ENCODE measurements at places on chromosomes 7 and 10.
A peak's percentile ranks its signal among the peaks of the same experiment; 100 is the strongest.

- no peak for DNase-seq
Measured at GRCh38 chr7:155484483-155485399, 26.8 kb downstream of the EN2 start.

- no peak for DNase-seq
Measured at GRCh38 chr7:51040787-51041186, 258.1 kb upstream of the GRB10 start.

- DNase-seq = no peak
Measured at GRCh38 chr7:80821771-80822319, 97.0 kb downstream of the SEMA3C start.

DNA sequence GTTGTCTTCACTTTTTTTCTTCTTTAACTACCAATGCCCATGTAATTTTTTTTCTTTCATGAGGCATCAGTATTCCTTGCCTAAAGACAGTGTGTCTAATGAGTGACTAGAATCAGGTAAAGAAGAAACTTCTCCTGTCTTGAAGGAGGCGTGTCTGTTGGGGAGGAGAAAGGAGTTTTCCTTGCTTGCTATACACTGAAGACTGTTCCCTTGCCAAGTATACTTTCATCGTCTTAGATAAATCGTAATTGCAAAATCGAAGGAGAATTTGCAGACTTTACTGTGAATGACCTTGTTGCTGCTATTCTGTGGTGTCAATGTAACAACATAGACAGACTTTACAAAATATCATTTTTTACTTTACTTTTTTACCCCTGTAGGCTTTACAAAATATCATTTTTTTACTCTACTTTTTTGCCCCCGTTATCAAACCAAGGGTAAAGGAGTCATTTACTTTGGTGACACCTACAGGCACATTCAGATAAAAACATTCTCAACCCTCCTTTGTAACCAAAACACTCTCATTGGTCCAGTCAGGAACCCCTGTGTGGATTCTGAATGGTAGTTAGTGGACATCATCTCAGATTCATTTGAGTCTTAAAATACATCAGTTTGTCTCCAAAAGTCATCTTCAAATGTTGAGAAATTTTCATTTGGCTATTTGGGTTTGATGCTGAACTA lies 232.4 kb downstream of the AHR start:
- DNase-seq = no peak

DNA sequence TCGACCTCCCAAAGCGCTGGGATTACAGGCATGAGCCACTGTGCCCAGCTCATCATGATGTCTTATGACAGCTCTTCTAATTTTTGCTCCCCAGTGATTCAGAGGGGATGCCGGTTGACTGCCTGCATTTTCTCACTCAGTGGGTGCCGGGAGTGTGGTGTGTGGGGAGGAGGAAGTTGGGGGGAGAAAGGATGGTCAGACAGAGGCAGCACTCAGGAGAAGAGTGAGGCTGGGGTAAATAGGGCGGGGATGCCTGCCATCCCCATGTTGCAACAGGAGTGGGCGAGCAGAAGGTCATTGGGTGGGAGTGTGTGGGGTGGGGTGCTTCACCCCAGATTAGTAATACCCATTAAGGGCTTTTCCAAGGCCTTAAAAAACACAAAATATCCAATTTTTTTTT lies 3.5 kb upstream of the CCL24 start:
- no peak for DNase-seq

GRCh38 chr7:55508221-55509011 lies 63.9 kb downstream of the VOPP1 start:
- no peak for DNase-seq

DNA sequence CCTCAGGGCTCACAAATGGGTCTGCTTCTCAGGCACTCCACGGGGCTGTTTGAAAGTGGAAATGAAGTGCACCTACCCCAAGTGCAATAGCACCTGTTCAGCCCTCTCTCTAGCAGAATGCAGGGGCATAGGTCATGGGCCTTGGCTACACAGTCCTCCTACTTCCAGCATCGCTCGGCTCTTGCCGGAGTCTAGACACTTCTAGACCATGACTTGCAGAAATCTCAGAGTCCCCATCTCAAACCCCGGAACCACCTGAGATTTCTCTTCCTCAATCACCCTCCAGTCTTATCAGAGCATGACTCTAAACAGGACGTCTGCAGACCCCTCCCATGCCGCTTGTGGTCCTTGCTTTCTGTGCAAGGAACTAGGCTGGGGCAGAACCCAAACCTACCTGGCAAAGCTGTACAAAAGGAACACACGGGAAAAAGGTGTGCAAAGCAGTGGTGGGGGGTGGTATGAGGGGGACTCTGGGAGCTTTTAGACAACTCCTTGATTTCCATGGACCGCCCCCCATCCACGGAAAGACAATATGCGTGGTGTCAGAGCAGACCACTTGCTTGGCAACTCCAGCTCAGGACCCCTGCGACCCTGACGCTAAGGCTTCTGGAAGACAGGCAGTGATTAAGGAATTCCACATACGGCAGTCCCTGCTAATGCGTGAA lies 13.8 kb downstream of the TMEM273 start:
- DNase-seq = no peak

- DNase-seq = no peak
Measured at GRCh38 chr10:46272863-46273415, 13.9 kb upstream of the ANTXRL start.

DNA sequence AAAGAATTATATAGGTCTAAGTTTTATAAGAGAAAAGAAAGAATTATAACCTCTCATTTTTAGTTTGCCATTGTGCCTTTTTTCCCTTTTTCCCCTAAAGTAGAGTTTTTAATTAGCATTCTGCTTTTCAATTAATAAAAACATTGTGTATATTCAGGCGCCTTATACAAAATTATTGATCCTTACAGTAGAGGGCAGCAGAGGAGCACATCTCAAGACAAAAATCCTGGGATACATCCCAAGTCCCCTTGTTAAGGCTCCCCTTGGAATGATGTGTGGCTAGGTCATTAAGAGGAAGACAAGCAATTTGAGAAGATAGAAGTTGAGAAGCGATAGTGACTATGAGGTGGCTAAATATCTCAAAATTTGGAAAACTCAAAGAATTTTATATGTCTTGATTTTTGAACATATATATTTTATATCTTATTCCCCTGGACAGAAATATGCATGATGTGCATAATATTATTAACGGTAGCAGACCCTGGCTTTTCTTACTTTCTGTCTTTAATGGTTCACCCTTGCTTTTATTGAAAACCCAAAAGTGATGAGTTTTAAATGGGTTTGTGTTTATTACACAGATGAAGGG lies 19.1 kb upstream of the TPK1 start:
- DNase-seq = no peak

DNA sequence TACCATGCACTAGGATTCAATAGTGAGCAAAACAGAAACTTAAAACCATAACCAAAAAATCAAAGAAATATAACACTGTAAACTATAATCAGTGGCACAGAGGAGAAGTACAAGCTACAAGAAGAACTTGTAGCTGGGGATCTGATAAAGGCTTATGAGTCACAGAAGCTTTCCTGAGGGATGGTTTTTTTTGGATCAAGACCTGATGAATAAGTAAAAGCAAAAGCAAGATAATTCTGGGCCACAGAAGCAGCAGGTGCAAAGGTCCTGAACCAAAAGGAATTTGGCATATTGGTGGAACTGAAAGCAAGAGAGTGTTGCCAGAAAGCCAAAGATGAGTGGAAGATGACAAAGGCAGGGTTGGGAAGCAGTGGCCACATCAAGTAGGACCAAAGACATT lies 37.4 kb upstream of the BET1 start:
- peak; percentile 6 for DNase-seq

- no peak for DNase-seq
Measured at GRCh38 chr7:116232350-116232749, 22.0 kb downstream of the TES start.

- no peak for DNase-seq
Measured at GRCh38 chr7:12607134-12607533, 36.6 kb downstream of the SCIN start.

GRCh38 chr7:22109761-22110160 lies 164.1 kb upstream of the CDCA7L start:
- peak; percentile 49 for DNase-seq

- DNase-seq = no peak
Measured at GRCh38 chr7:7369134-7369533, 166.5 kb downstream of the COL28A1 start.

DNA sequence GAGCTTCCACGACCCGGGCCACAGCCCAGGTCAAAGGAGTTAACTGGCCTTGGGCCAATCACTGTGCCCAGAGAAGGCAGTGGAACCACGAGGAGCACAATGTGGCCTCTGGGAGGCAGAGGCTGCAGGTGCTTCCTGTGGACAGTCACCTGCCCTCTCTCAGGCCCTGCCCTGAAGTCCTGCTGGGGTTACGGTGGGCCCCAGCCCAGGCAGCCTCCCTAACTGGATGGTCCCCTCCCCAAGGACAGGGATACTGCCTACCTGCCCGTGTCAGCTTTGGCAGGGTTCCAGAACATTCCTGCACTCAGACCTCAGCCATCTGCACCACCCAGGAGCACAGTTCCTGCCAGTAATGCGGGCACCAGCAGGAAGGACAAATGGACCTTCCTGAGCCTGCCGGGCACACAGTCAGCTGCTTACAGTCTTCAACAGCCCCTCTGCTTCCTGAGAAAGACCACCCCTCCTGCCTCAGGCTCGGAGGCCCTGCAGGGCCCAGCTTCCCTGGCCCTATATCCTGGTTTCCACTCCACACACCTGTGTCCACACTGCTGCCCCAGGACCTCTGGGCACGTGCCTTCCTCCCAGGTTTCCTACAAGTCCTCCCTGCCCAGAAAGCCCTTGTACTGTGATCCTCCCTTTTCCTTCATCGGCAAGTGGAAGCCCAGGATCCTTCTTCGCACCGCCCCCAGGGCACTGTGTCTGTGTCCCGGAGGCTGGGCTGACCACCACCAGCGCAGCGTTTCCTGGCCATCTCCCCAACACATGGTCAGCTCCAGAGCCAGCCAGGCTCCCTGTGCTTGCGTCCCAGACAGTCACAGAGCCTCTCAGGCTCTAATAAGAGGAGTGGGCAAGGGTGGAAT lies 23.3 kb downstream of the WDR86 start:
- DNase-seq = no peak

Measured in H54 (cell line).